Breast epithelium (tissue), 4 donors: ENCODE measurements at places on chromosomes 4 and X. TPM values are rescaled to one million over a fixed set of nuclear protein-coding genes. Genes with fewer than 3 reads are reported as not detected.

MTCP1 gene
- 3.2 TPM for total RNA-seq

BMPR1B gene
- total RNA-seq: 2.0 TPM

NEIL3 gene
- total RNA-seq: not detected

TACR3 gene
- not detected for total RNA-seq

CYTL1 gene
- total RNA-seq: 1.9 TPM

PNMA6A gene
- 1.8 TPM for total RNA-seq

GPC3 gene
- 99.2 TPM for total RNA-seq
